ENCODE measurements at places on chromosomes 5 and 9.

GRCh38 chr5:54607006-54607405 lies 89.4 kb downstream of the SNX18 start:
- DNase-seq = no peak

DNA sequence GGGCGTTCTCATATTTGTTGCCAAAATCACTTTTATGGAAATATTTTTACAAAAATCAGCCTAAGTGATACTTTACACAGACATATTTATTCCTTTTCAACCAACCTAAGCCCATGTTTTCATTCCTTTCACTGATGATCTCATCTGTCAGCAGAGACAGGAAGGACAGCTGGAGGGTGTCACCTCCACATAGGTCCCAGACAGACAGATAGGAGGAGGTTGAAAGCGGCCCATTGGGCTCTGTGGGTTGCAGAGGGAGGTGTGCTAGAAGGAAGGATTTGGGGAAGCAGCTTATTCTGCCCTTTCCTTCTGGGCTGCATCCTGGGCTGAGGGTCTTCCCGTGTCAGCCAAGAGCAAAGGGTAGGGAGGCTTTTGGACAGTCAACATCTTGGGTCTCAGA lies 26.0 kb upstream of the SEMA4D start:
- peak; percentile 43 for DNase-seq

GRCh38 chr9:131630205-131630831 lies 85.0 kb downstream of the PRRT1B start:
- no peak for DNase-seq

GRCh38 chr5:138568061-138568824 lies 7.0 kb downstream of the HSPA9 start:
- DNase-seq = no peak

- no peak for DNase-seq
Observed at GRCh38 chr9:125863923-125864322, 116.8 kb downstream of the PBX3 start.
